NCI-H2081 treated with DMSO at 0.1 percent for 48 hours (cell line): ENCODE measurements at places on chromosomes 12 and 14.

DNA sequence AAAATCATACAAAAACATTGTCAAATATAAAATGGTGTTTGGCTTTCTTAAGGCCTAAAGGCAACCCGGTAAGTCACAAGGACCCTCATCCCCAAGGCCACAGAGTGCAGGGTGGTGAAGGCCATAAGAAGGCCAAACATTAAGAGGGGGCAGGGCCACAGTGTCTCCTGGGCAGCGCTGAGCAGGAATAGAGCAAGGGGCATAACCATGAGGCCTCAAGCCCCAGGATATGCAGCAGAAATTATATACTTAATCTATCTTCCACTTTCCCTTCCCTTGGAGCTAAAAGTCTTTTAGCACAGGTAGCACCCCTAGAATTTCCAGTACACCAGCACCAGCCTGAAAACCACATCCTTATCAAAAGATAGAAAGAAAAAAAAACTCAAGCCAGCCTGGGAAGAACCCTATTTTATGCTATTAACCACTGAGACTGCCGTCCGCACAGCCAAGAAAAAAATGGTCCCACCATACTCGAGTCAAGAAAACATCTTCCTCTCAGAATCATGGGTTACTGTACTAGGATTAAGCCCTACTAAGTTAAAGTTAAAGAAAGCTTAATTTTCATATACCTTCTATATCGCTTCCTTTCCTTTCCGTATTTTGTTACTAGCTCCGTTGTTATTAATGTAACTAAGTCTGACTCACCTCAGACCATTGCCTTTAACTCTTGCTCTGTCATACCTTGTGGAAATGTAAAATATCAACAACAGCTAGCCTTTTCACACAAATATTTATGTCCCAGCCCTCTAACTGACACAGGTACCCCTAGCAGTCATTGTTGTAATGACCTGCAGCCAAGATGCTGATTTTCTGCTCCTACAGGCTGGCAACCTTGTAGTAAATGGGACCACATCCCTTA is 20.1 kb downstream of the KLRK1 start:
- no peak for DNase-seq

- DNase-seq: no peak
These were observed 15.2 kb downstream of the PLD4 start for GRCh38 chr14:104939666-104940410.

- no peak for DNase-seq
These were observed 85.1 kb downstream of the DERA start for GRCh38 chr12:15996254-15996653.

DNA sequence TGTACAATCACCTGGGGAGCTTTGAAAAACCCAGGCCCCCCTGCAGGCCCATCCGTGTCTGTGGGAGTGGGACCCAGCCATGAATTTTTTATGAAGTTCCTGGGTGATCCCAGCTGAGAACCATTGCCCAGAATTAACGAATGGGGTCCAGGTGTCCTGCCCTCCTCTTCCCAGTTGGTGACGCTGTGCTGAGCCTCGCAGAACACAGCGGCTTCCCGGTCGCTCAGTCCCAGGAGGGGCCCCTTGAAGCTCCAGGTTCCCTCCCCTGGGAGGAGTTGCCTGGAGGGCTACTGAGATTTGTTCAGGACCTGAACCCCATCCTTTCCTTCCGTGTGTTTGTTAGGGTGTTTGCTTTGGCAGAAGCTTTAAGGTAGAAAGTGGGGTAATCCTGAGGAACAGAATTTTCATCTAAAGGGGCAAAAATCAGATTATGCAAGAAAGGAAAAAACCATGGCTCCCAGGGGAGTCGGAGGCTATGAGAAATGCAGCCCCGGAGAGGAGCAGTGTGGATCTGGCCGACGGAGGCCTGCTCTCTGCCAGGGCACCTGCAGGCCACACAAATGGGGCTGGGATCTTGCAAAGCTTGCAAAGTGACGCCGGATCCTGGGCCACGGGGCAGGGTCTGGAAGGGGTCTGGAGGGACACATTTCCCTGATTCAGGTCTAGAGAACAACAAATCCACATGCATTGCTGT is 164.7 kb upstream of the PRMT8 start:
- no peak for DNase-seq

- no peak for DNase-seq
These were observed 56.4 kb upstream of the ISM2 start for GRCh38 chr14:77554816-77555599.
